Hematopoietic multipotent progenitor cell treated with erythropoietin and hydrocortisone succinate and interleukin-3 and kit ligand, for 15 days (in vitro differentiated cells): ENCODE measurements at places on chromosomes 16 and 17.

DNA sequence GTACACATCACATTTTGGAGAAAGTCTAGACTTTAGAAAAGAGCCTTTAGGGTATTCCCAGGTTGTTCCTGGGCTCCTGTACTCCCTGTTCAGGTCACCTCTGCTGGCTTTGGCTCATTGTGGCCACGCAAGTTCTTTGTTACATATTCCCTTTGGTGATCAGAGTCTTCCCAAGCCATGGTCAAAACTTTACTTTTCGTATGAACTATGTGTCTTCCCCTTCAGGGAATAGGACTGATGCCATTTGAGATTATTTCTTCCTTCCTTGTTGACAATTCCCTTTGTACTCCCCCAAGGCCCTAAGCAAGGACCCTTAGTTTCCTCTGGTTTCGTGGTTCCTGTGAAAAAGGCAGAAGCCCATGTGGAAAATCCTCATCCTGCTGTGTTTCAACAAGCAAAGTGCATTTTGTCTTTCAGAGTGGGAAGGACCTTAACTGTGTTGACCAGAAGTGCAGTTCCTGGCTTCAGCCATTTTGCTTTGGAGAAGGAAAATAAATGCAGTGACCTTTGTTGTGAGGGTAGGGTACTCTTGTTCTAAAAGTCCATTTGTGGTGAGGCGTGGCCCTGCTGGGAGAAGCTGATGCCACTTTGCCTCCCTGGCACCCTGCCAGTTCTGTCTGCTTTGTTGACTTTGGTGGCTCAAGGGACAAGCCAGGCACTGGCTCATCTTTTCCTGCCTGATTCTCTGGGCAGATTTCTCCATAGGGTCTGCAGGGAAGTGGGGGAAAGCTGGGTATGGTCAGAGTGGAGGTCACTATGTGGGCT lies 55.1 kb downstream of the ZNRF1 start:
- DNase-seq: peak; percentile 88

GRCh38 chr17:80388175-80388574 lies 26.8 kb upstream of the ENDOV start:
- no peak for DNase-seq

GRCh38 chr16:4314532-4315185 lies 1.2 kb upstream of the GLIS2 start:
- no peak for DNase-seq

DNA sequence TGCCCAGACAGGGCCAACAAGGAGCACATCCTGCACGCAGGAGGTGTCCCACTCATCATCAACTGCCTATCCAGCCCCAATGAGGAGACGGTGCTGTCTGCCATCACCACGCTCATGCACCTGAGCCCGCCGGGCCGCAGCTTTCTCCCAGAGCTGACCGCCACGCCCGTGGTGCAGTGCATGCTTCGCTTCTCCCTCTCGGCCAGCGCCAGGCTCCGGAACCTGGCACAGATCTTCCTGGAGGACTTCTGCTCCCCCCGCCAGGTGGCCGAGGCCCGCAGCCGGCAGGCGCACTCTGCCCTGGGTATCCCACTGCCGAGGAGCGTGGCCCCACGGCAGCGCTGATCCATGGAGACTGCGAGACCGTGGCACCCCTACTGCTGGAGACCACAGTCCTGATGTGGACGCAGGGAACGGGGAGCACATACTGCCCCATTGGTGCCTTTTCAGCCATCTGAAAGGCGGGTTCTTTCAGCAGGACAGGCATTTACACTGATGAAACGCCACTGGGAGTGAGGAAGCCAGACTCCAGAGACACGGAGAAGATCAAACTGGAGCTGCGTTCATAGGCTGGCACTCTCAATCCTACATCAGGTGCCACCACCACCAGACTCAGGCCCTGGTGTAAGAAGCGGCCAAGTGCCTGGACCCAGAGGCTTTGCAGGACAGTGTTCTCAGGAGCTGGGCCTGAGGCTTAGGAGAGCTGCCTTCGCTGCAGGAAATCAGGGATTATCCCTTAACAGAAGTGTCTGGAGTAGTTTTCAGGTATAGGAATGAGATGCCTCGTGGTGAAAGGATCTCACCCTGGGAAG lies 2.6 kb downstream of the NT5C start:
- DNase-seq: no peak

DNA sequence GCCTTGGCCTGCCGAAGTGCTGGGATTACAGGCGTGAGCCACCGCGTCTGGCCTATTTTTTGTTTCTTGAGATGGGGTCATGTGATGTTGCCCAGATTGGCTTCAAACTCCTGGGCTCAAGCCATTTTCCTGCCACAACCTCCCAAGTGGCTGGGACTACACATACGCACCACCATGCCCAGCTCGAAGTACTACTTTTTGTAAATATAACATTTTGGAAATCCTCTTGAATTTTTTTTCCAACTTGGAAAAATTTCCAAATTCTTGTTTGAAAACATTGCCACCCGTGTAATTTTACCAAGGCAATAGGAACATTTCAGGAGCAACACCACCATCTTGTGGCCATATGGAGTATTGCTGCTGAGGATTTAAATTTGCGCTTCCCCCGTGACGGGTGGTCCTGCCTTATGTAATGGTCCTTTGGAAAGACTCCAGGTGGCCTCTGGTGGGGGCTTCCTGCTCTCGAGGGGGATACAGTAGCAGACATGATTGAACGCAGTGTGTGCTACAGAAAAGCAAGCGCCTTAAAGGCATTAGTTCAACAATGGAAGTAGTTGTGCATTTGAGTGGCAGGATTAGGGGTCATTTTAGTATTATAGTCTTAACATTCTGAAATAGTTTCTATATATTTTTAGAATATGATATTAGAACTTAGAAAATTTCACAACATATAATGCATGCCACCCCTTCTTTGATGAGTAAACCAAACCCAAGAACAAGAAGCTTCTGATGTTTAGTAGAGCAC lies 8.0 kb downstream of the FLYWCH1 start:
- peak; percentile 77 for DNase-seq

DNA sequence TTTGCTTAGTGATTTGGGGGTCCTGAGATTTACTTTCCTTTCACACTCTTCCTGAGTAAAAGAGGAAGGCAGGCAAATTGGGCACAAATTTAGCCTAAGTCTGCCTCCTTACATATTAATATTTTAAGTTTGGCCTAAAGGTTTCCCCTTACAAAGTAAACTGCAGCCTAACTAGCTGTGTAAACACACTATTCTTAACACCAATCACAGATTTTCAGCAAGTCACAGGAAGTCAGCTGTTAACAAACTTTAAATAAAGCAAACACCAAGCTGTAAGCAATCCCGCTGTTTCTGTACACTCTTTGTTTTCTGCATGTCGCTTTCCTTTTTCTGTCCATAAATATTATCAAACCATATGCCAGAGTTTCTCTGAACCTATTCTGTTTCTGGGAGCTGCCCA lies 45.1 kb upstream of the ABCC11 start:
- DNase-seq: no peak

GRCh38 chr16:72188541-72188940 lies 16.6 kb upstream of the PMFBP1 start:
- DNase-seq: no peak

GRCh38 chr16:68907781-68908181 lies 64.5 kb downstream of the TANGO6 start:
- no peak for DNase-seq

GRCh38 chr16:54928411-54929089 lies 2.1 kb upstream of the IRX5 start:
- peak; percentile 10 for DNase-seq

- DNase-seq: no peak
These were observed 33.9 kb downstream of the COTL1 start for GRCh38 chr16:84583995-84584394.

GRCh38 chr17:80380068-80380467 lies 34.9 kb upstream of the ENDOV start:
- DNase-seq: no peak

- DNase-seq: no peak
These were observed 45.4 kb upstream of the MEIOC start for GRCh38 chr17:44610871-44611270.

DNA sequence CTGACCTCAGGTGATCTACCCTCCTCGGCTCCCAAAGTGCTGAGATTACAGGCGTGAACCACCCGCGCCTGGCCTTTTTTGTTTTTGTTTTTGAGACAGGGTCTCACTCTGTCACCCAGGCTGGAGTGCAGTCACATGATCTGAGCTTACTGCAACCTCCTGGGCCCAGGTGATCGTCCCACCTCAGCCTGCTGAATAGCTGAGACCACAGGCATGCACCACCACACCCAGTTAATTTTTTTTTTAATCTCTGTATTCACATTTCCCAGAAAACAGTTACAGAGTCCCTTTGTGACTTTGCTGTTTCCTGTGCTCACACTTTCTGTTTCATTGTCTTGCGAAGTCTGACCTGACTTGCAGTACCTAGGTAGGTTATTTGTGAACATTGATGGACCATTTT lies 2.7 kb downstream of the CLUAP1 start:
- DNase-seq: no peak

DNA sequence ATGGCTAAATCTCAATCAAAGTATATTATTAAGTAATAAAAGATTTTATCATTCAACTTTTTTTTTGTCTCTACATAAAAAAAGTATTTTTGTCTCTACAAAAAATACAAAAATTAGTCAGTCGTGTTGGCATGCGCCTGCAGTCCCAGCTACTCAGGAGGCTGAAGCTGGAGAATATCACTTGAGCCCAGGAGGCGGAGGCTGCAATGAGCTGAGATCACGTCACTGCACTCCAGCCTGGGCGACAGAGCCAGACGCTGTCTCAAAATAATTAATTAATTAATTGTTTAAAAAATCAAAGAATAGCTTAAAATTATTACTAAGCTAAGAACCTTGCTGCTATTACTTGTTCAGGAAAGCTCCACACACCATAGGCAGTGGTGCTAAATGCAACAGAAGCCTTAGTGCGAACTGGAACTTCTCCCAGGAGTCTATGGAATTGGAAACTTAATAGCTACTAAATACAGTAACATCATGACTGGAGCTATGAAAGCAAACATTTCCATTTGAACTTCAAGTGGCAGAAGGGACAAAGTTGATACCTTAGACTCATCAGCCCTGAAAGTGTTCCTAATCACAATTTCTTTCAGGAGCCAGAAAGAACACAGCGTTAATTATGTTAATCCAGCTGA lies 22.6 kb downstream of the ADCY9 start:
- DNase-seq: no peak

- no peak for DNase-seq
These were observed 3.4 kb downstream of the CEP295NL start for GRCh38 chr17:78899361-78900260.

GRCh38 chr17:70017112-70017511 lies 57.9 kb upstream of the KCNJ16 start:
- DNase-seq: no peak

DNA sequence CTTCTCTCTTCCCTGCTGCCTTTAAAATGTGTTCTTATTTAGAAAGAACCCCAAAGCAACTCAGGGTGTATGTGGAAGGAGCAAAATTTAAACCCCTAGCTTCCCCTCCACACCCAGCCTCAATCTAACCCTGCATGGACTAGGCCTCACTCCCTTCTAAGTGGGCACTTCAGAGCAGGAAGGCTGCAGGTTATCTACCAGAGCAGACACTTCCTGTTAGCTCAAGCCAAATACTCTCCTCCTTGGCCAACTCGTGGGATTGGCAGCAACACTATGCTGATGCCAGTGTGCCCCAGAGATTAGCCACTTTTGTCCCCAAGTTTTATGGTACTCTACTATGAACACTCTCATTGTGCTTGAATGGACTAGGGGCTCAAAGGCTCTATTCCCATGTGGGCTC lies 35.6 kb downstream of the CCDC42 start:
- peak; percentile 55 for DNase-seq

DNA sequence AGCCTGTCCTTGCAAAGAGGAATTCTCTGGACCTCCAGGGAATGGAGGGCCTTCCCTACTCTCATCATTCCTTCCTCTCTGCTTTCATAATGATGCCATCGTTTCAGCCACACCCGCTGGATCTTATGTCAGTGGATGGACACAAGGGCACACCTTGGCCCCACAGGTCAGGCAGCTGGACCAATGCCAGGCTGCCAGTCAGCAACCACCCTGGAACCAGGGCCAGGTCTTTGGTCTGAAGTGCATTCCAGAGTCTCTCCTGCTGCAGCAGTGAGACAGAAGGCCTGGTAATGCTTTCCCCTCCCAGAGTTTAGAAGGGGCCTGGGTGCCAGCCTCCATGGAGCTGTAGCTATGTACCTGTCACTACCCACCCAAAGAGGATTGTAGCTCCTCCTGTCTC lies 7.4 kb downstream of the C1QL1 start:
- no peak for DNase-seq

- no peak for DNase-seq
These were observed 88.7 kb downstream of the HS3ST3A1 start for GRCh38 chr17:13513039-13513405.

- DNase-seq: no peak
These were observed 9.5 kb upstream of the METTL22 start for GRCh38 chr16:8611886-8612600.

DNA sequence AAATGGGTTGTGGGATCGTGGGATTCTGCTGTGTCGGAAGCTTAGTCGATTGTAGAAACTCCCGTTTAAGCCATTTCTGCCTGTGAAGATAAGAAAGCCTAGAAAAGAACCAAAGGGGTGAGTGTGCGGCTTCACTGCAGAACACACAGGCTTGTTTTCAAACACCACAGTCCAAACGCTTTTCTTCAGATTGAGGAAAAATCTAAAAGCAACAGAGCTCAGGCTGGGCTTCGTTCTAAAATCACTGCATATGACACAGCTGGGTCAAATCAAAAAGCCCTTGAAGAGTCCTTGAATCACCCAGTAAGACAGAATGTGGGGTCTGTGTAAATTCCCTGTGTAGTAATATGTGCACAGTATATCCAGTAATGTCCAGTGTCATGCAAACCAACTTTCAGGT lies 25.7 kb downstream of the NUBP1 start:
- no peak for DNase-seq

DNA sequence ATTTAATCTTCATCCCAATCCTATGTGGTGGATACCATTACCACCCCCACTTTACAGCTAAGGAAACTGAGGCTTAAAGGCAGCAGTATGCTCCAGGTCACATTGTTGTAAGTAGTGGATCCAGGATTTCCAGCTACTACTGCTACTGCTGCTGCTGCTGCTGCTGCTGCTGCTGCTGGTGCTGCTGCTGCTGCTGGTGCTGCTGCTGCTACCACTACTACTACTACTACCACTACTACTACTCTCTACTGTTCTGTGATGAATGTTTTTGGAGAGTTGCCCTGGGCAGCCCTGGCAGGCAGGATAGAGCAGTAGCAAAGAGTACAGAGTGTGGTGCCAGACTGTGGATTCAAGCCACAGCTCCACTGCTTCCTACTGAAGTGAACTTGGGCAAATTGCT lies 49.3 kb upstream of the SLC12A3 start:
- DNase-seq: no peak

- no peak for DNase-seq
These were observed 453.2 kb upstream of the SOX9 start for GRCh38 chr17:71667661-71668060.

DNA sequence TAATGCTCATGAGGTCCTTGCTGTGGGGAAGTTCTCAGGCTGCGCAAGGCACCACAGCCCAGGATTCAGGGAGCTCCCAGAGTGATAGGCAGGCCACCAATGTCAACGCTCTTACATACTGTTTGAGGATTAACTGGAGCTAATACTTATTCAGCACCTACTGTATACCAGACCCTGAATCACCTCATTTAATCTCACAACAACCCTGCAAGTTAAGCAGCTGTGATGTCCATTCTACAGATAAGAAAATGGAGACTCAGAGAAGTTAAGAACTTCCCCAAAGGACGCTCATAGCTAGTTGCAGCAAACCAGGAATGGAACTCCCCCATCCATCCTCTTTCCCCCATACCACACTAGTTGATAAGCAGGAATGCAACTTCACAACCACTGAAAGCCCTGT lies 25.5 kb upstream of the CCR7 start:
- DNase-seq: no peak

- DNase-seq: no peak
These were observed 182.9 kb downstream of the SHISA9 start for GRCh38 chr16:13084331-13084730.
